Osteoblast (primary cell): ENCODE measurements at places on chromosomes 1 and 21. TPM values are rescaled to one million over a fixed set of nuclear protein-coding genes. Genes with fewer than 3 reads are reported as not detected.

GRCh38 chr1:2194898-2195673, 514 bp upstream of the FAAP20 start:
- DNase-seq, result peak; percentile 100

DNA sequence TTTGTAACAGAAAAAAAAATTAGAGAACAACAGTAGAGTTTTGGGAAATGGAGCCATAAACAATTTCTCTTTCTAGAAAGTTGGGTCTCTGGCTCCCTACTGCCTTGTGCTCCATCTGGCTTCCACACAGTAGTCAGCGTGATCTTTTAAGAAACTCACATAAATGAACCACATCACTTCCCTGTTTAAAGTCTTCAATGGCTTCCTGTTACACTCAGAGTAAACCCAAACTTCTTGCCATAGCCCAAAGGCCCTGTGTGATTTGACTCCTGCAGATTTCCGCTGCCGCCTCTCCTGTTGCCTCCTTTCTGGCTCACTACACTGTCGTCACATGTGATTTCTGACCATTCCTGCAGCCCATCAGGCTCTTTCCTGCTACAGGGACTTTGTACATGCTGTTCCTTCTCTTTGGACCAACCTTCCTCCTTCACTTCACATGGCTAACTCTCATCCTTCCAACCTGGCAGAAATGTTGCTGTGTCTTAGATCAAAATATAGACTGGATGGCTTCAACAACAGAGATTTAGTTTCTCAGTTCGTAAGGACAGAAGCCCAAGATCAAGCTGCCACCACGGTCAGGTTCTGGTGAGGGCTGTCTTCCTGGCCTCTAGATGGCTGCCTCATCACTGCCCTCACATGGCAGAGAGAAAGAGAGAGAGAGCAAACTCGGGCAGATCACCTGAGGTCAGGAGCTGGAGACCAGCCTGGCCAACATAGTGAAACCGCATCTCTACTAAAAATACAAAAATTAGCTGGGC, 34.0 kb downstream of the OPRD1 start:
- DNase-seq, result peak; percentile 45

GRCh38 chr1:243416495-243416894, 160.7 kb downstream of the SDCCAG8 start:
- no peak for DNase-seq

GRCh38 chr1:191260056-191260455, 782.4 kb upstream of the BRINP3 start:
- DNase-seq, result no peak

GRCh38 chr1:99623554-99623953, 22.4 kb upstream of the PALMD start:
- DNase-seq, result no peak

GRCh38 chr1:90387805-90388204, 329.3 kb downstream of the BARHL2 start:
- no peak for DNase-seq

DNA sequence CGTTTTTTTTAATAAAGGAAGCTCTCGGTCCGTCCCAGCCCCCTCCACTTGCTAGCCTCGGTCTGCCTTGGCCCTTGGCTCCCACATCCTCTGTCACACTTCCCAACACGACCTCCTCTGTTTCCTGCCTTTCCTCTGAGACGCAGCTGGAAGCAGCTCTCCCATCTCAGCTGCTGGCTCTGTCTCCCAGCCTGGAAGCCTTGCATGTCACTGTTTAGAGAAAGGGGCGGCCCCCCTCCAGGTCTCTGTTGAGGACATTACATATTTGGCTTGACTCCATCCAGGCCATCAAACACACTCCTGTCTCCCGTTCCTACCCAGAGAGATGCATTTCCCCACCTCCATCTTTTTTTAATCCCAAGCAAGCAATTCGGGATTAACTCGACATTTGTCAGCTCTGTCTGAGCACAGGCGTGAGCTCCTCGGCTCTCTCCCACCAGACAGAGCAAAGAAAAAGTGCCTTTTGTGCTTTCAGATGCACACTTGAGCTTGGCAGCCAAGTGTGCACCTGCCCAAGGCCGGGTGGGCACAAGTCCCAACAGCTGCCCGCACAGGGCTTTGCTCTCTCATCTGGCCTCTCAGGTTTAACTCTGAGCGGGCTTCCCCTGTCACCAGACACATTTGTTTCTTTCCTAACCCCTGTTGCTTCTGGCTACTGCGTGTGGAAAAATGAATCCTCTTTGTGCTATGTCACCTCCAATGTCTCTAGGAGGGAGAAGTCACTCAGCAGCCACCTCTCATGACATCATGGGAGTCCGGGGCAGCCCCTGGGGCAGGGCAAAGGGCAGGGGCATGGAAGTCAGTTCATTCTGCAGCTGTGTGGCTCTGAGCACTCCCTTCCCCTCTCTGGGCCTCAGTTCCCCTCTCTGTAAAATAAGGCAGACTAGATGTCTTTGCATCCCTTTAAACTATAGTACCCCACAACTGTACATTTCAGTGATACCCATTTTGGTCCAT, 108.3 kb downstream of the KCND3 start:
- DNase-seq, result no peak

DNA sequence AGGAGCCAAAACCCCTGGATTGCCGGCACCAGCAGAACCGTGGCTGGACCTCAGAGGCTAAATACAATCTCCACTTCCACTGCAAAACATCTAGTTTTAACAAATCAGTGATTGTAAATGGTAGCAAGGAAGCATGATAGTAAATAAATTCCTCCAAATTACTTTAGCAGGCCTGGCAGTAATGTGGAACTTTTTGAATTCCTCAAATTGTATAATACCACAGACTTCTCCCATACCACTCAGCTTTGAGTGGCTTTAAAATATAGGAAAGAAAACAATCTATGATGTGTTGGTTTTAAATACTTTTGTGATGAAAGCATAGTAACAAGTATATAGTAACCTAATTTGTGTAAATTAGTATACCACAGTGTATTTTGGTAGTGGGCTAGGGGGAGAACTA, 34.1 kb downstream of the NIBAN1 start:
- no peak for DNase-seq

GRCh38 chr1:218365226-218365999, 20.3 kb downstream of the TGFB2 start:
- no peak for DNase-seq

DNA sequence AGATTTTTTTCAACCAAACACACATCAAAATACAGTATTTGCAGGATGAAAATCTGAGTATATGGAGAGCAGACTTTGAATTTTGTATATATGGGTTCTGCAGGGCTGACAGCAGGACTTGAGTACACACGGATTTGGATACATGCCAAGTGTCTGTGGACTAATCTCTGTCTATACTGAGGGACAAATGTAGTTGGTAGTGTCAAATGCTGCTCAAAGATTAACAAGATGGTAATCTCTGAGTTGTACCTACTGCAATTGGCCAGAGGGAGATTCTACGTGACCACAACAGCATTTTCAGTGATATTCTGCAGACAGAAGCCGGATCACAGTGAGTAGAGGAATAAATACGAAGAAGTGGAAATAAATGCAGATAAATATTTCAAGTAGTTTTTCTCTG, 43.4 kb downstream of the SHCBP1L start:
- no peak for DNase-seq

DNA sequence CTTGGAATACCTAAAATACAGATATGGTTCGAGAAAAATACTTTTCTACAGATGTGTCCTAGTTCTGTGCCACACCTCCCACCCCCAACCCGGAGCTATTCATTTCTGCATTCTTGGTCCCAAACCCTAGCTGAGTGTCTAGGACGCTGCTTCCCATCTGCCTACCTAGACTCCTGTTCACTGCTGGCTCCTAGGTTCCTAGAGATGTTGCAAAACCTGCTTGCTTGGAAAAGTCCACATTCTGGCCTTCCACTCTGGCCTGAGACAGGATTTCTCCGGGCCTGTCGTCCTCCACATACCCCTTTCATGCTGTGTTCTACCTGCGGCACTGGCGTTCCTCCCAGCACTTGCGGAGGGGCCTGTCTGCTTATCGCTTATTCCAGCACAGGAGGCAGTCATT, 165.8 kb upstream of the CTTNBP2NL start:
- DNase-seq, result no peak

DNA sequence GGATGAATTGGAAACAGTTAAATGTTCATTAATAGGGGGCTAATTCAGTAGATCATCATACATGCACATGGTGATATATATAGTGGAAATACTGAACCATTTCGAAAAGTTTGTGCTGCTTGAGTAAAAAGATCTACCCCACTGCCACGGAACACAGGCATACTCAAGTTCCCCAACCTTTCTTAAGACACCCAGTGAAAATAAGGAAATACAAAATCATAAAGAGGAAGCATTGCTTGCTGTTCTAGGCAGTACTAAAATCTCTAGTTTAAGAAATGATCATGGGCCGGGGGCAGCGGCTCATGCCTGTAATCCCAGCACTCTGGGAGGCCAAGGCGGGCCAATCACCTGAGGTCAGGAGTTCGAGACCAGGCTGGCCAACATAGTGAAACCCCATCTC, 37.6 kb upstream of the KIRREL1 start:
- no peak for DNase-seq

IVL gene
- total RNA-seq, result not detected in 2 replicates

TEDDM1 gene
- total RNA-seq, result not detected in 2 replicates

CACYBP gene
- total RNA-seq, result 71.7 and 150 TPM in 2 replicates

NTRK1 gene
- 0.36 and 0.88 TPM in 2 replicates for total RNA-seq

RPS6KC1 gene
- 35.1 and 44.2 TPM in 2 replicates for total RNA-seq

GJA5 gene
- total RNA-seq, result 0.29 TPM in 1 of 2 replicates, not detected in the other

GJA9 gene
- not detected in 2 replicates for total RNA-seq

AQP10 gene
- total RNA-seq, result not detected in 2 replicates

TIE1 gene
- total RNA-seq, result not detected in 2 replicates
